ENCODE measurements at places on chromosomes 7 and 10.

- DNase-seq: no peak
These were observed 155.8 kb upstream of the RHOBTB1 start for GRCh38 chr10:61099756-61100155.

GRCh38 chr7:83738291-83738835 is 89.4 kb upstream of the SEMA3E start:
- no peak for DNase-seq

DNA sequence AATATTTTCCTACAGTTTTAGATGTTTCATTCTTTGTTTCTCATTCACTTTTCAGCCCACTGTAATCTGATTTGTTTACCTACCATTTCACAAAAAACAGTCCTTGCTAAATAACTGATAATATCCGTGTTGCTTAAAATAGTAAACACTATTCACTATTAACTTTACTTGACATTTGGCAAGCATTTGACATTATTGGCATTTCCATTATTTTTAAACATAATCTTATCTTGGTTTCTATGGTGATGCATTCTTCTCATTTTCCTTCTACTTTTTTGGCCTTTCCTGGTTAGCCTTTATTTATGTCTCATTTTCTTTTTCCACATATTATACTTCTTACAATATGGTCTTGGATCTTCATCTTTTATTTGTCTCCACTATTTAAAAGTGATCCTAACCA is 715.3 kb downstream of the DNAJB9 start:
- DNase-seq: no peak

DNA sequence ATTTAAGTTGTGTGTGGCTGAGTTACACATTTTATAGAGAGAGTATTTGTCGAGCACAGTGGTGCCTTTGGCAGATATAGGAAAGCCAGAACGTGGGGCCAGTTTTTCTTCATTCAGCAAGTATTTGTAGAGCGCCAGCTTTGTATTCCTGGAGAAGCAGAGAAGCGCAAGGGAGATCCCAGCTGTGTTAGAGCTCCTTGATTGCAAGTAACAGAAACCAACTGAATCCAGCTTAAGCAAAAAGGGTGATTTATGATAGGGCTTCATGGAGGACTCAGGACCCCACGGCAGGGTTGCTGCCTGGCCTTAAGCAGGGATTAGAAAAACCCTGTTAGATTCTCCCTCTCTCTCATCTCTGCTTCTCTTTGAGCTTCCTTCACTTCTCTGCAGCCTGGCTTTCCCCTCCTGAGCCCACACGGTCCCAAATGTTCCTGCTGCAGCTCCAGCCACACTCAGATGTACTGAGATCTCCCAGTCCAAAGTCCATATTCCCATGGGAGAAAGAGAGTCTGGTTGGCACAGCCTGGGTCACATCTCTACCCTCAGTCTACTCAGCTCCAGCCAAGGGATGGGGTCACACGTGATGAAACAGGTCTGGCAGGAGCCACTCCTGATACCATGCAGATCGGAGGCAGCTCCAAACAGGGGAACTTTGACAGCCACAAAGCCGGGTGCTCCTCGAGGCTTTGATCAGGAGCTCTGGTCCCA is 16.7 kb downstream of the UBTD1 start:
- DNase-seq: no peak

DNA sequence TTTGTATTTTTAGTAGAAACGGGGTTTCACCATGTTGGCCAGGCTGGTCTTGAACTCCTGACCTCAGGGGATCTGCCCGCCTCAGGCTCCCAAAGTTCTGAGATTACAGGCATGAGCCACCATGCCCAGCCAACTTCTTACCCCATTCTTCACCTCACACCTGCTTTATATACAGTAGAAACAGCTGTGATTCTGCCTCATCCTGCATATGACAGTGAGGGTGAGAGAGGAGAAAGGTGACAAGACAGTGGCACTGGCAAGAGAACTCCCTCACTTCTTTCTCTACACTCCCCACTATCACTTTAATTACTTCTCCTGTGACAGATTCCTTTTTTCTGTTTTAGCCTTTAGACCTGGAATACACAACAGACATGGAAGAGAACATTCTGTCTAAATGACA is 61.8 kb upstream of the CAPZA2 start:
- no peak for DNase-seq

DNA sequence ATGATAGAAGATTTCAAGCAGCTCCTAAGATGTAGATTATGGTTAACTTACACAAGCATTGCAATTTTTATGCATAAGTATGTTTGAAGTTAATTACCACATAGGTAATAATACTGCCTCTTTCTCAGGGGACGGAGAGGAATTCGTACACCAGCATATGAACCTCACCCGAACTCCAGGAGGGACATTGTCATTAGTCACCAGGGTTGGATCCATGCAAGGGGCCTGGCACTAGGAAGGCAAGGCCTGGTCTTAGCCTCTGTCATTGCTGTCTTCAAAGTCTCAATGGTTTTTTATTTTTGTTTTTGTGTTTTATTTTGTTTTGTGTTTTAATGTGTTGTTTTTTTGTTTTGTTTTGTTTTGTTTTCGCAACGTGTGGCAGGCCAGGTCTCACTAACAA is 145.6 kb upstream of the PPP2R2D start:
- DNase-seq: no peak

- DNase-seq: no peak
These were observed 43.9 kb downstream of the HIP1 start for GRCh38 chr7:75694638-75695399.

- DNase-seq: peak; percentile 75
These were observed 68.3 kb upstream of the FAM171A1 start for GRCh38 chr10:15439341-15439842.
